ENCODE measurements at places on chromosomes 6 and 20. TPM values are rescaled to one million over a fixed set of nuclear protein-coding genes. Genes with fewer than 3 reads are reported as not detected.

The TCP11 gene
- 1.8 TPM for polyA plus RNA-seq

The PI16 gene
- 4.2 TPM for polyA plus RNA-seq

The IPCEF1 gene
- polyA plus RNA-seq, result 8.4 TPM

The TMEM244 gene
- not detected for polyA plus RNA-seq

The NFKBIE gene
- polyA plus RNA-seq, result 9.7 TPM

The VGLL2 gene
- polyA plus RNA-seq, result not detected

DNA sequence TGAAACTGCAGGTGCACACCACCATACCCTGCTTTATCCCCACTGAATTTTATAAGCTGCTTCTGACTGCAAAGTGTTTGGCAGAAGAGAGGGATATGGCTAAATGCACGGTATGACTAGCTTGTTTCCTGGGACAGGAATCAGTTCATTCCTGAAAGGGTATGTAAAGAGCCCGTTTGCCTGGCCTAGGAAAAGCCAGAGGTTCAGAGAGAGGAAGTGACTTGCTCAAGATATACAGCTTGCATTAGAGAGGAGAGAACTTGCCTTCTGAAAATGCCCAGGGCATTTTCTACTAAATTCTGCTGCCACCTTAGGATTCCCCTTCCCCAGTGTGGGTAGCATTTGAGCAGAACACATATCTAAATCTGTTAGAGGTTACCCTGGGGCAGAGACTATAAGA lies 683 bp upstream of the GCNT2 start:
- no peak for DNase-seq

- no peak for DNase-seq
Observed at GRCh38 chr20:58864346-58864745, 11.8 kb downstream of the GNAS start.

DNA sequence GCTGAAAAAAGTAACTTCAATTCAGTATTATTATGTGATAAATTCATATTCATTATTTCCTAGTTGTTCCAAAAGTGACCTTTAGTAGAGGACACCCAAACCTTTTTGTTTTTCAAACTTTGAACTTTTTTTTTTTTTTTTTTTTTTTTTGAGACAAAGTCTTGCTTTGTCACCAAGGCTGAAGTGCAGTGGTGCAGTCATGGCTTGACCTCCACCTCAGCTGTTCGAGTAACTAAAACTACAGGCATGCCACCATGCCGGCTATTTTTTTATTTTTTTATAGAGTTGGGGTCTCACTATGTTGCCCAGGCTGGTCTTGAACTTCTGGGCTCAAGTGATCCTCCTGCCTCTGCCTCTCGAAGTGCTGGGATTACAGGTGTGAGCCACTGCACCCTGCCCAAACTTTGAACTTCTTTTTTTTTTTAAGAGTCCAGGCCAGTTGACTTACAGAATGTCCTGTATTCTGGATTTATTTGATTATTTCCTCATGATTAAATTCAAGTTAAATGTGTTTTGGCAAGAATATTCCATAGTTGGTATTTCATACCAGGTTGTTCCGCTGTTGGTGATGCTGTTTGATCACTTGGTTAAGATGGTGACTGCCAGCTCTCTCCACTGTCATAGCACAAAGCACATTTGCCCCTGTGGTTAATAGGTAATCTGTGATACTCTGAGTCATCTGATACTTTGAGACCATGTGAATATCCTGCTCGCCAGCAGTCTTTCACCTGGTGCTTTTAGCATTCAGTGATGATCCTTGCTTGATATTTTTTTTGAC lies 48.0 kb downstream of the VAPB start:
- DNase-seq, result no peak

GRCh38 chr20:58576603-58576970 lies 61.4 kb upstream of the APCDD1L start:
- DNase-seq, result no peak

DNA sequence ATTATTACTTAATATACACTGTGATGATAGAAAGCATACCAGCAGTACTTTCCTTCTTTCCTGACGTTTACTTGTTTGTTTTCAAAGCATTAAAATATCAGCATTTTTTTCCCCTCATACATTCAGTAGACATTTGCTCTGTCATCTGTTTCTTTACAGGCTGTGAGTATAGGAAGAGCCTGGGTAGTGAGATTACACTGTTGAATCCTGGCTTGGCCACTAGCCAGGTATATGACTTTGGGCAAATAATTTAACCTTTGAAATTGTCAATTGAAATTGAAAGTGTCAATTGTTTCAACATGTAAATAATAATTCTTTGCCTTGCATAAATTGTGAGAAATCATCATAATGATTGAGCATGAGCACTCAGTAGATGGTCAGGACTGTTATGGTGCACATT lies 336.2 kb downstream of the CDKAL1 start:
- DNase-seq, result no peak

DNA sequence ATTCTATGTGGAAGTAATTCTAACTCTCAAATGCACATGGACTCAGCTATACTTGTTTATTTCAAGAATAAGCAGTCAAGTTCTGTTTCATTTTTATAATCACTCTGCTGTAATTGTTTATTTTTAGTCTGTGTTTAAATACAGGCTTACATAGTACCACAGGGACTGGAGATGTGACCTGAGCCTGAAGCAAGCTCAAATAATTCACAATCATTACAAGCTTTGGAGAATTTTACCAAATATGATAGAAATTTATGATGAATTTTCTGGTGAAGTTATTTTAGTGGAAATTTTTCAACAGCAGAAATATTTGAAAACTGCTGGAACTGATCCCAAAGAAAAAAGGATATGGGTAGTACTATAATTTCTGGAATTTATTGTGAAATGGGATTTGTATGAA lies 41.6 kb upstream of the DSE start:
- no peak for DNase-seq

Measured in left renal cortex interstitium (tissue), 4 donors.